ENCODE measurements at places on chromosomes 11 and 22. TPM values are rescaled to one million over a fixed set of nuclear protein-coding genes. Genes with fewer than 3 reads are reported as not detected.

The TBX1 gene
- total RNA-seq: 0.64 TPM

The TSPAN32 gene
- total RNA-seq: 0.27 TPM

The WNT7B gene
- 39.7 TPM for total RNA-seq

The FAM180B gene
- total RNA-seq: not detected

The IFTAP gene
- 51.4 TPM for total RNA-seq

The PNPLA5 gene
- not detected for total RNA-seq

The LMNTD2 gene
- total RNA-seq: not detected

The MRGPRE gene
- total RNA-seq: 0.27 TPM

The PHLDA2 gene
- not detected for total RNA-seq

The UBQLN3 gene
- 0.45 TPM for total RNA-seq

The PPP1R14B gene
- 48.4 TPM for total RNA-seq

The APOL4 gene
- 11.3 TPM for total RNA-seq

The MISFA gene
- total RNA-seq: 5.8 TPM

The PELI3 gene
- total RNA-seq: 12.2 TPM

The GP1BB gene
- 13.7 TPM for total RNA-seq

The ART1 gene
- total RNA-seq: not detected

The TLCD5 gene
- 14.0 TPM for total RNA-seq

The MRGPRF gene
- total RNA-seq: 2.0 TPM

The MPZL3 gene
- 1.5 TPM for total RNA-seq

The PDE3B gene
- total RNA-seq: 29.4 TPM

The PKNOX2 gene
- total RNA-seq: 6.4 TPM

The RTCB gene
- total RNA-seq: 49.9 TPM

The UBQLNL gene
- total RNA-seq: 0.36 TPM

The MYEOV gene
- total RNA-seq: not detected

The CD3G gene
- not detected for total RNA-seq

The DGCR6 gene
- total RNA-seq: 8.6 TPM

The SGSM1 gene
- 8.6 TPM for total RNA-seq

The MMP12 gene
- not detected for total RNA-seq

The ART5 gene
- total RNA-seq: not detected

The MMP3 gene
- total RNA-seq: not detected

The CPT1B gene
- total RNA-seq: 9.2 TPM

The FCHSD2 gene
- 37.3 TPM for total RNA-seq

The SYT12 gene
- 3.8 TPM for total RNA-seq
